SJSA1 (cell line): ENCODE measurements at places on chromosomes 5 and 9. TPM values are rescaled to one million over a fixed set of nuclear protein-coding genes. Genes with fewer than 3 reads are reported as not detected.

DNA sequence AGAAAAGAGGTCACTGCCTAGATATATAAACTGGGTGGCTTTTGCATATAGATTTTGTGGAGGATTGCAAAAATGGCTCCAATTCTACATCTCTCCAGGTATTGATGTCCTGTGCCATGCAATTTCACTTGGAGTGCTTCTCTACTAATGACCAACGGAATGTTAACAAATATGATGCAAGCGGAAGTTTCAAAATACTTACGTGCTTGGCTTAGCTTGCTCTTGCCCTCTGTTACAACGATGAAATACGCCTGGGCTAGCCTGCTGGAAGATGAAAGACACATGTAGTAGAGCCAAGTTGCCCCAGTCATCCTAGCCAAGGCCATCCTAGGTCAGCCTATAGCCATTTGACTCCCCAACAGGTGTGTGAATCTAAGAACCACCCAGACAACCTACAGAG is 3.6 kb upstream of the POC5 start:
- no peak overlapping the region for H3K4me3 ChIP-seq
- H3K27ac ChIP-seq: no peak overlapping the region
- DNase-seq: no peak

SLC6A7 gene
- not detected in 2 replicates for total RNA-seq

DNA sequence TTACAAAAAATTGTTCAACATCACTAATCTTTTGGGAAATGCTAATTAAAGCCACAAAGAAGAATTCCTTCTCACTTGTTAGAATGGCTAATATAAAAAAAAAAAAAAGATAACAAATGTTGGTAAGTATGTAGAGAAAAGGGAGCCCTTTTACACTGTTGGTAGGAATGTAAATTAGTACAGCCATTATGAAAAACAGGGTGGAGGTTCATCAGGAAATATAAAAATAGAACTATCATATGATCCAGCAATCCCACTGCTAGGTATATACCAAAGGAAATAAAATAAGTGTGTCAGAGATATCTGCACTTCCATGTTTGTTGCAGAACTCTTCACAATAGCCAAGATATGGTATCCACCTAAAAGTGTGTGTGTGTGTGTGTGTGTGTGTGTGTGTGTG is 83.5 kb upstream of the RGMB start:
- H3K27ac ChIP-seq: no peak overlapping the region
- no peaks in the 10 kb centered on the region for H3K4me1 ChIP-seq
- H3K4me3 ChIP-seq: no peak overlapping the region
- no peaks in the 10 kb centered on the region for H3K36me3 ChIP-seq
- no peak for DNase-seq

LCN15 gene
- total RNA-seq: not detected in 2 replicates

DNA sequence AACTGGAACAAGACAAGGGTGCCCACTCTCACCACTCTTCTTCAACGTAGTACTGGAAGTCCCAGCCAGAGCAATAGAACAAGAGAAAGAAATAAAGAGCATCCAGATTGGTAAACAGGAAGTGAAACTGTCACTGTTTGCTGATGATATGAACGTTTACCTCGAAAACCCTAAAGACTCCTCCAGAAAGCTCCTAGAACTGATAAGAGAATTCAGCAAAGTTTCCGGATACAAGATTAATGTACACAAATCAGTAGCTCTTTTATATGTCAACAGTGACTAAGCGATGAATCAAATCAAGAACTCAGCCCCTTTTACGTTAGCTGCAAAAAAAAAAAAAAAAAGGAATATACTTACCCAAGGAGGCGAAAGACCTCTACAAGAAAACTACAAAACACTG is 306.6 kb downstream of the PLK2 start:
- no peak overlapping the region for H3K4me3 ChIP-seq
- peaks cover 3% of the 10 kb centered on the region; the same call in 1 of the 2 replicates for H3K4me1 ChIP-seq
- H3K36me3 ChIP-seq: no peaks in the 10 kb centered on the region
- DNase-seq: no peak

- DNase-seq: no peak
- H3K27ac ChIP-seq: peak overlapping the region; percentile 100
Measured at GRCh38 chr9:87386490-87387025, 111.1 kb upstream of the DAPK1 start.
